ENCODE measurements at places on chromosomes 3 and 15.

DNA sequence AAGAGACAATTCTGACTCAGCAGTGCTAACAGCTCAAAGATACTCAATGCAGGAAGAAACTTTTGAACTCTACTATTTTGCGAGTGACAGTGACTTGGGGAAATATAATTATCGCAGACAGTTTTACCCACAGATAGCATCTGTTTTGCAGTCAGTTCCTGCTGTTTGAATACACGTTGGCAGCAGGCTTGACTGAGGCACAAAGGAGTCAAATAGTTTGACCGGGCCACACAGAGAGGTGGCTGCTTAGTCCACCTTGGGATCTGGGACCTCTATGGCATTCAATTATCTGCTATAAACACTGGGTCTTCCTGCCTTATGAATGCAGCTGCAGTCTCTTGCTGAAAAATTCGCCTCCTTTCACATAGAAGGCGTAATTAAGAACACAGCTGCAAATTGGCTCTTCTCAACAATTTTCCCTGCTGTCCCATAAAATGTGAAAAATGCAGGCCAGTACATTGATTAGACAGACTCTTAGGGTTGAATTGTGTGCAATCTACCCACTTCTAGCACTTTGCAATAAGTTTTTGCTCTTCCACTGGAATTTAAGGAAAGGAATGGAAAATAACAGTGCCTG lies 56.5 kb downstream of the OTOL1 start:
- DNase-seq = no peak

DNA sequence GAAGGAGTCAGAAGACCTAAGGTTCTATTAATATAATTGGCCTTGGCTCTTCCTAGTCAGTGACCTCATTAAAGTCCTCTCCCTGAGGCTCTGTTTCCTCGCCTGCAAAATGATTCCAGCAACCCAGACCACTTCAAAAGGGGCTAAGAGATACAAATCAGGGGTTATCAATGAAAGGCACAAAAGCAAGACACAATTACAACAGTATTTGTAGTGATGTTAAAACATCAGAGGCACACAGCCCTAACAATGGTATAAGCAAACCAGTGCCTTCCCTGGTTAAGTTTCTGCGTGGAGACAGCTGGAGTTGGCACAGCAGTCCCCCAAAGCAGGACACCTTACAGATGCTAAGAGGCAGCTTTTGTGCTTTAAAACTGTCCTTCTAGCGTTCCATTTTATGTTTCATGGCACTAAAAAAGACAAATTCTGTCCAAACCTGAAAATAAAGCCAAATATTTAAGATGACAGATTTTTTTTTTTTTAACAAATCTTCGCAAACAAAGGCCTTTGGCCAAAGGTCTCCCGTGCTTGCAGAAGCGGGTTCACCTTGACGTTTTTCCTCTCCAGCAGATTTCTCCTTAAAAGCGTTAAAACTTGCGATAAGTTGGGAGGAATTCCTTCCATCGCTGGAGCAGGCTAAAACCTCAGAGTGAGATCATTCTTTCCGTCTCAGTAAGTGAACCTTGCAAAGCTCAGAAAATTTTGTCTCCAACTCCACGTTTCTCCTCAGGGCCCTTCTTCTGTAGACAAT lies 999 bp downstream of the ZNF280D start:
- DNase-seq = peak; percentile 26

- no peak for DNase-seq
These were observed 36.3 kb upstream of the PCOLCE2 start for GRCh38 chr3:142925140-142925539.

DNA sequence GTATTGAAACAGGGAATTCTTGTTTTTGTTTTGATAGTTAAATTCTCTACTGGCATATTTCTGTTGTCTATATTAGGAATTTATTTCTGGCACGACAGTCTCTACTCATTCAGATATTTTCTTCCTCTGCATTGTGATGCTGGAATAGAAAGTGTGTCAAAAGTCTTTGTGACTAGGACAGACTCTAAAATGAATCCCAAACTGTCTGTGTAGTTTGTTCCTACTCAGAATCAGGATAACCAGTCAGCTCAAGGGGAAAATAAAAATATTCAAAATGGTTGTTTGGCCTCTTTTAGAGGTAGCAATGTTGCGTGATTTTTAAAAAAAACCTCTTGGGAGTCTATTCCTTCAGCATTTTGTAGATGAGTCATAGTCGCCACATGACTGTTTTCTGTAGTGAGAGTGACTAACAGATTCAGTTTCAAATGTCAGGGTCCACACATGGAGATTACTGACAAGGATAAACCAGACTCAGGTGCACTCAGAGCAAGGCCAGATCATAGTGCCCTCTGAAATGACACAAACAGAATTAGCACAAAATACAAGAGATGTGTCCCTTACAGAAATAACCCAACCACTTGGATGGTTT lies 13.1 kb downstream of the SLC7A14 start:
- DNase-seq = no peak

- no peak for DNase-seq
These were observed 14.4 kb downstream of the RARB start for GRCh38 chr3:25442486-25442885.

DNA sequence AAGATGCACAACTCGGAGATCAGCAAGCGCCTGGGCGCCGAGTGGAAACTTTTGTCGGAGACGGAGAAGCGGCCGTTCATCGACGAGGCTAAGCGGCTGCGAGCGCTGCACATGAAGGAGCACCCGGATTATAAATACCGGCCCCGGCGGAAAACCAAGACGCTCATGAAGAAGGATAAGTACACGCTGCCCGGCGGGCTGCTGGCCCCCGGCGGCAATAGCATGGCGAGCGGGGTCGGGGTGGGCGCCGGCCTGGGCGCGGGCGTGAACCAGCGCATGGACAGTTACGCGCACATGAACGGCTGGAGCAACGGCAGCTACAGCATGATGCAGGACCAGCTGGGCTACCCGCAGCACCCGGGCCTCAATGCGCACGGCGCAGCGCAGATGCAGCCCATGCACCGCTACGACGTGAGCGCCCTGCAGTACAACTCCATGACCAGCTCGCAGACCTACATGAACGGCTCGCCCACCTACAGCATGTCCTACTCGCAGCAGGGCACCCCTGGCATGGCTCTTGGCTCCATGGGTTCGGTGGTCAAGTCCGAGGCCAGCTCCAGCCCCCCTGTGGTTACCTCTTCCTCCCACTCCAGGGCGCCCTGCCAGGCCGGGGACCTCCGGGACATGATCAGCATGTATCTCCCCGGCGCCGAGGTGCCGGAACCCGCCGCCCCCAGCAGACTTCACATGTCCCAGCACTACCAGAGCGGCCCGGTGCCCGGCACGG lies 991 bp downstream of the SOX2 start:
- no peak for DNase-seq

DNA sequence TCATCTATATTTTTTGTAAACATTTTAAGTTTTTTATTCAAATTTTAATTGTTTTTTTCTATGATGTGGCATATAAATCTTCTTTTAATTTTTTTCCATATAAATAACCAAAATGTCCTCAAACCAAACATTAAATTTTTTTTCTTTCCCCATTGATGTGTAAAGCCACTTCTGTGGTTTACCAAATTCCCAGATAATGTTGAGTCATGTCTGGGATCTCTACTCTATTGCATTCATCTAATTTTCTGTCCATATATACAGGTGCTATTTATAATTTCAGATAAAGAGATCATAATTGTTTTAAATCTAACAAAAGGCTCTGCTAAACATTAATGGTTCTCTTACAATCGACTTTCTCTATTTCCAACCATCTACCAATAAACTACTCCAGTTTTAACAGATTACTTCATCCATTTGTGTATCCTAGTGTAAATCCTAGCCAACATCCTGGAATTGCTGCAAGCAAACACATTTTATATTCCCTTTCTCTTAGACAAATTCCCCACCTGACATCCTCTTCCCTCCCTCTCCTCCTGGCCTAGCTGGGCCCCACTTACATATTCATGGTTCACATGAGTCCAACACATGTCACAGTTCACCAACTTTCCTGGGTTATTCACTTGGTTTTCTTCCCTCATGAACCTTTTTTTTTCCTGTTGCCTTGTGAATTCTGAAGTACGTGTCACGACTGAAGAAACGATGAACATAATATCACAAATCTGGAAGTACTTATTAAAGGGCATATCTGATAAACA lies 368.0 kb upstream of the AGTR1 start:
- no peak for DNase-seq

- DNase-seq = no peak
These were observed 38.8 kb upstream of the BCL2L10 start for GRCh38 chr15:52151353-52151752.

All from activated T-cell treated with anti-CD3 and anti-CD28 coated beads, Interleukin-2, amount 50 U/mL, for 48 hours (primary cell).